ENCODE measurements at places on chromosomes 4 and X. TPM values are rescaled to one million over a fixed set of nuclear protein-coding genes. Genes with fewer than 3 reads are reported as not detected.

- no peak for DNase-seq
Measured at GRCh38 chr4:67447873-67448272, 97.4 kb downstream of the CENPC start.

DNA sequence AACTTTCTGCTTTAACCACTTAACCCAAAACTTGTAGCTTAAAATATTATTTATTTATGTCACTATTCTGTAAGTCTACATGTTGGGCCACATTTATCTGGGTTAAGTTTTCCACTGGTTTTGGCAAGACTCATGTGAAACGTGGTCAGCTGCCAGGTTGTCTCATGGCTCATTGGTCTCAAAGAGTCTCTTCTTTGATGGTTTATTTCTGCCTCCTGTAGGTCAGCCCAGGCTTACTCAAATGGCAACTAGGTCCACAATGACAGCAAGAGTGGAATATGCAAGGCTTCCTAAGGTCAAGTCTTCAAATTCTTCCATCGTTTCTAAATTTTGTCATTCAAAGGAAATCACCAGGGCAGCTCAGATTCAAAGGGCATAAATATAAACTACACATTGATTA lies 828.7 kb downstream of the PCDH7 start:
- no peak for DNase-seq

RTL9 gene
- 0.32 TPM for polyA plus RNA-seq

CSN1S1 gene
- polyA plus RNA-seq: not detected

JAKMIP1 gene
- polyA plus RNA-seq: 0.22 TPM

GRCh38 chr4:139511320-139511719 lies 44.7 kb downstream of the SETD7 start:
- no peak for DNase-seq

EDA2R gene
- polyA plus RNA-seq: 0.92 TPM

DNA sequence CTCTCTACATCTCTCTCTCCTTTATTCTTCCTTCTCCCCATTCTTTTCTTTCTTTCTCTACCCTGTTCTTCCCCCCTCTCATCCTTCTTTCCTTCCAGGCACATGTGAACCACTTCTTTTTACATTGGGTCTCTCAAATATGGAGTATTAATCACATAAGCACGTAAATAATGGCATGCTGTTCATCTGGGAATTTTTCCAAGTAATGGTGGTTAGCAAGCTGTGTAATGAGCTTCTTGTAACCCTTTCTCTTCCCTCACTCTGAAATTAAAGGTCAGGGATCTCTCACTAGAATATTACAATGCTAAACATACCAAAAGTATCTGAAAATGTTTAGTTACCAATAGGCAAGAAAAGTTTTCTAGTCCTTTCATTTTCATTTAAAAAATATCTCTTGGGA lies 239.9 kb upstream of the TEX13A start:
- no peak for DNase-seq

DNA sequence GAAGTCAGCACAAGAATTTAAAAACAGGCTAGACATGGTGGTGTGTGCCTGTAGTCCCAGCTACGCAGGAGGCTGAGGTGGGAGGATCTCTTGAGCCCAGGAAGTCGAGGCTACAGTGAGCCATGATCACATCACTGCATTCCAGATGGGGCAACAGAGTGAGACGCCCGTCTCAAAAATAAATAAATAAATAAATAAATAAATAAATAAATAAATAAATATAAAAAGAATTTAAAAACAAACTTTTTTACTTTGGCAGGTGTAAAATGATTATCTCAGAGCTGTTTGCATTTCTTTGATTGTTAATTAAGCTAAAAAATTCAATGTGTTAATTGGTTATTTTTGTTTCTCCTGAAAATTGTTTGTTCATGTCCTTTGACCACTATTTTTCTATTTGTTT lies 97.5 kb upstream of the RPS6KA3 start:
- DNase-seq: no peak

Data from left renal cortex interstitium (tissue), 4 donors.